Psoas muscle (tissue), 8 donors: ENCODE measurements at places on chromosomes 4 and X. TPM values are rescaled to one million over a fixed set of nuclear protein-coding genes. Genes with fewer than 3 reads are reported as not detected.

The CAPN6 gene
- 0.08 TPM for polyA plus RNA-seq

The SLC7A11 gene
- 0.12 TPM for polyA plus RNA-seq

The KCTD8 gene
- polyA plus RNA-seq, result 0.68 TPM

The DACH2 gene
- 0.15 TPM for polyA plus RNA-seq

The SUPT20HL1 gene
- not detected for polyA plus RNA-seq

The GAGE13 gene
- not detected for polyA plus RNA-seq

The GCNA gene
- polyA plus RNA-seq, result 9.1 TPM

The OTC gene
- polyA plus RNA-seq, result 0.34 TPM

The HTRA3 gene
- 15.5 TPM for polyA plus RNA-seq

The MID2 gene
- polyA plus RNA-seq, result 4.8 TPM

The ASMT gene
- polyA plus RNA-seq, result 0.14 TPM

The MAGEA11 gene
- not detected for polyA plus RNA-seq

The TCEAL3 gene
- polyA plus RNA-seq, result 6.8 TPM

The PDLIM3 gene
- 2,553 TPM for polyA plus RNA-seq

The ARHGAP6 gene
- 11.0 TPM for polyA plus RNA-seq

The USP17L5 gene
- not detected for polyA plus RNA-seq

The ADH1C gene
- polyA plus RNA-seq, result 4.7 TPM

The HTR2C gene
- not detected for polyA plus RNA-seq

The PGRMC1 gene
- polyA plus RNA-seq, result 12.0 TPM

The MORF4L2 gene
- 422 TPM for polyA plus RNA-seq

The ADD1 gene
- 124 TPM for polyA plus RNA-seq

The BTK gene
- polyA plus RNA-seq, result 0.37 TPM

The L1CAM gene
- 0.39 TPM for polyA plus RNA-seq

The MSANTD1 gene
- polyA plus RNA-seq, result 0.27 TPM

The MRPS18C gene
- 50.3 TPM for polyA plus RNA-seq

The UCHL1 gene
- polyA plus RNA-seq, result 88.3 TPM

The CDS1 gene
- 0.04 TPM for polyA plus RNA-seq

The C4orf33 gene
- polyA plus RNA-seq, result 1.7 TPM

The ARMCX2 gene
- polyA plus RNA-seq, result 6.2 TPM
